Activated T-helper 1 cell treated with anti-CD3 and anti-CD28 coated beads, Interleukin-12 subunit alpha, Interleukin-12 subunit beta, Interleukin-2, Interleukin-4 antibody, amounts not matched to agents 30 ng/mL and 10 ng/mL and 1 ng/mL, durations not matched to agents 14 hours and 24 hours and 36 hours (primary cell): ENCODE measurements at places on chromosomes 7 and 10. TPM values are rescaled to one million over a fixed set of nuclear protein-coding genes. Genes with fewer than 3 reads are reported as not detected.

- no peak for DNase-seq
Observed at GRCh38 chr7:50857804-50858489, 75.3 kb upstream of the GRB10 start.

- no peak for DNase-seq
Observed at GRCh38 chr10:110077436-110078130, 69.8 kb downstream of the ADD3 start.

- peak; percentile 48 for DNase-seq
Observed at GRCh38 chr7:101542527-101543241, 86.4 kb downstream of the MYL10 start.

DNA sequence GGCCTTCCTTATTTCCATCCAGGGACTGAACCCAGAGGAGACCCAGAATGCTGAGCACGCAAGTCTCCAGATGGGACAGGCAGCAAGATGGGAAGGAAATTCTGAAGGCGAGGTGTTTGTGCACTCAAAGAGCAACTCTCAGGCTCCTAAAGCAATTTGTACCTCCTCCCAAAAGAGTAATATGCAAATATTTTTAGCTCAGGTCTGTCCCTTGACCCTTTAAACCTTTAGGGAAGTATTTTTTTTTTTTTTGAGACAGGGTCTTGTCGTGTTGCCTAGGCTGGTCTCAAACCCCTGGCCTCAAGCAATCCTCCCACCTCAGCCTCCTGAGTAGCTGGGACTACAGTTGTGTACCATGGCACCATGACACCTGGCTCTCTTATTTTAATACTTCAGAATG is 8.4 kb downstream of the RP9 start:
- DNase-seq: no peak

GRCh38 chr7:113321201-113321600 is 202.8 kb upstream of the SMIM30 start:
- no peak for DNase-seq

- DNase-seq: no peak
Observed at GRCh38 chr10:125515571-125515970, 167.4 kb downstream of the TEX36 start.

DNA sequence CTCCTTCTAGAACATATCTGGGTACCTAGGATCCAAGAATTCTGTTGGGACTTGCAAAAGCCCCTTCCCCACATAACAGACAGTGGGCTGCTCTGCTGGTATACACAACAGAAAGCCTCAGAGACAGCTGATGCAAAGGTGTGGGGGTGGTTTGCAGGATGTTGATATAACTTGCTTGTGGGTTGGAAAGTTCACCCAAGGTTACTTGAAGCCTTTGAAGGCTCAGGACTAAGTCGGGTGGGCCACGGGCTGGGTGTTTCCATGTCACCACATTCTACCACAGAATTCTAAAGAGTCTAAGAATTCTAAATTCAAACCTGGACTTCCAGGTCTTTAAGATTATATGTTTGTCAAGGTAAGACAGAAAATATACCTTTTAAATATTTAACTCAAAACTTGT is 7.4 kb upstream of the NRCAM start:
- DNase-seq: no peak

PPA1 gene
- 374 and 393 TPM in 2 replicates for total RNA-seq

KCNH2 gene
- total RNA-seq: 0.20 and 0.49 TPM in 2 replicates

SPDYE1 gene
- not detected in 2 replicates for total RNA-seq
